ENCODE measurements at places on chromosomes 12 and 14.

- DNase-seq = no peak
Observed at GRCh38 chr12:89059721-89060541, 292.4 kb downstream of the DUSP6 start.

DNA sequence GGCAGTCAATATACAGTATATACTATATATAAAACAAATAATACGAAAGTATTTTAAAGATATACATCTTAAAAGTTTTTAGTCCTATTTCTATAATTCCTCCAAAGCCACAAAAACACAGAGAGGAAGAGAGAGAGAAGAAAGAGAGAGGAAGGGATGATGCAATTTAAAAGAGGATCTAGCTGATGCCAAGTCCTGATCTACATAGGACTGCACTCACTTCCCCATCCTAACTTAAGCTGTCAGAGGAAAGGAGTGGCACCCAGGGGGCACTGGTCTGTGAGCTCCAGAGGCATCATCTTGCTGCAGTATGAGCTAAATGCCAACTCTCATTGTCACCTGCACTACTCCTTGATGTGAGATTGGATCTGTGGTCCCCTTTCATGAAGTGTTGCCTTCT is 95.8 kb downstream of the C12orf42 start:
- no peak for DNase-seq

- DNase-seq = no peak
Observed at GRCh38 chr12:22576473-22576872, 32.1 kb upstream of the C2CD5 start.

DNA sequence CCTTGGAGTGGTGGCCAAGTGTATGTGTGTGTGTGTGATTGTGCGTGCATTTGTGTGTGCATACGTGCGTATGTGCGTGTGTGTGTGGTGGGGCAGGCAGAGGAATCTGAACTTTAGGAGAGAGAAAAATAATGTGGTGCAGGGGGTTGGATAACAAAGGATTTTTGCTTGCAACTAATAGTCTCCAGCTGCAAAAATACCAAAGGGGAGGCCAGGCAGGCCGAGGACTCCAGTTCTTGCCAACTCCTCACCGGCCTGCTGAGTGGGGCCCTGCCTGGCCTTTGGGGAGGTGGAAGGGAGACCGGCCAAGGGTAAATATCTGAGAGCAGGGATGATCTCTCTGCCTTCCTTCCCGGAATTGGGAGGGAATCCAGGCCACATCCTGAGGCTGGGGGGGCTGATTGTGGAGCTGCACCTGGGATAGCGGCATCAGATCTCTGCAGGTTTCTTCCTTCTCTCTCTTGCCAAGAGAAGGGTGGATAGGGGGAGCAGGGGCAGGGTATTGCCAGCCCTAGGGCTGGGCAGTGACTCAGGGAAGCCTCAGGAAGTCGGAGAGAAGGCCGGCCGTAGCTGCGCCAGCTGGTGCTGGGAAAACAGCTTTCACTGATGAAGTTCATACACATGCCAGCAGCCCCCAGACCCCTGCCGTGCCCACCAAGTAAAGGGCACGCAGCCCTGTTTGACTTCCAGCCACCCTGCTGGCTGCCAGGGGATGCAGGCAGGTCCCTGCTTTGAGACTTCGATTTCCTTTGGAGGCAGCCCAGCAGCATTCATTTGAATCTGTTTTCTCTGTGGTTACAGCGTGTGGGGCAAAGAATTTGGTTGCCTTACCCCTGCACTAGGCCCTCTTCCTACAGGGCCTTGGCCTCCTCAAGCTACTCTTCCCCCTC is 4.6 kb upstream of the LRP1-AS start:
- no peak for DNase-seq

GRCh38 chr12:94710933-94711332 is 60.6 kb upstream of the TMCC3 start:
- no peak for DNase-seq

DNA sequence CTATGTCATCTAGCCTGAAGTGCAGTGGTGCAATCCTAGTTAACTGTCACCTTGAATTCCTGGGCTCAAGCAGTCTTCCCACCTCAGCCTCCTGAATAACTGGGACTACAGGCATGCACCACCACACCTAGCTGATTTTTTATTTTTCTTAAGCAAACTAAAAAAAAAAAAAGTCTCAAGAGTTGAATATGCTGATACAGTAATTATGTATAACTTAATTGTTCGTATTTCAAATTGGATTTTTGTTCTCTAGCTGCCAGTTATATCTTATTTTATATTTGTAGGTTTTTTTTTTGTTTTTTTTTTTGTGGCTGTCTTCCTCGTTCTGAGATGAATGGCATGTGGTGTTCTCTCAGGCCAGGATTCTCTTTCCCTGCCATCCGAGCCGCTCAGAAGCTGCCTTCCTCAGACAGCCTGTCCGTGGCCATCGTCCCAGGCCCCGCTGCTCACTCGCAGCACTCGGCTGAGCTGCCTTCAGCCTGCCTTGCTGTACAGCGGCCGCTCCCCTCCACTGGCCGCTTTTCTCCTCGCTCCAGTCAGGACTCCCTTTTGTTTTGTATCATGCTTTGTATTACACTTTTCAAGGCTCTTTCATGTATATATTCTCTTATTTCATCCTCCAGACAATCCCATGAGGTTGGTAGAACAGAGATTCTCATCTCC is 53.3 kb downstream of the WDR20 start:
- DNase-seq = peak; percentile 74

DNA sequence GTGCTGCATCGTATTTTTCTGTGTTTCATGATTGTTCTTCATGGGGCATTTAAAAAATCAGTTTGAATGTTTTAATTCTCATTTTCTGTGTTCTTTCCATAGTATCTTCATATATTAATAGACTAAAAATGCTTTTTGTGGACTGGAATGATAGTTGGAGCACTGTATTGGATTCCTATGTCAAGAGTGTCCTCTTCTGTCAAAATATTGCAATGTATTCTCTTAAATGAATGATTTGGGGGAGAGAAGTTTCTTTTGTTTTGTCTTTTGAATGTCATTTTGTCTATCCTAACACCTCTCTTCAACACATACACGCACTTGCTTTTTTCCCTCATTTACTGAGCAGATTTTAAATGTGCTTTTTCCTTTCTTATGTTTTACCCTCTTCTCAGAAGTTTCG is 4.7 kb upstream of the EIF2S3B start:
- peak; percentile 0 for DNase-seq

- DNase-seq = no peak
Observed at GRCh38 chr12:12582895-12583303, 20.2 kb upstream of the DUSP16 start.

- no peak for DNase-seq
Observed at GRCh38 chr12:88432531-88433490, 147.5 kb downstream of the KITLG start.

- no peak for DNase-seq
Observed at GRCh38 chr12:113022563-113023297, 33.8 kb upstream of the DTX1 start.

DNA sequence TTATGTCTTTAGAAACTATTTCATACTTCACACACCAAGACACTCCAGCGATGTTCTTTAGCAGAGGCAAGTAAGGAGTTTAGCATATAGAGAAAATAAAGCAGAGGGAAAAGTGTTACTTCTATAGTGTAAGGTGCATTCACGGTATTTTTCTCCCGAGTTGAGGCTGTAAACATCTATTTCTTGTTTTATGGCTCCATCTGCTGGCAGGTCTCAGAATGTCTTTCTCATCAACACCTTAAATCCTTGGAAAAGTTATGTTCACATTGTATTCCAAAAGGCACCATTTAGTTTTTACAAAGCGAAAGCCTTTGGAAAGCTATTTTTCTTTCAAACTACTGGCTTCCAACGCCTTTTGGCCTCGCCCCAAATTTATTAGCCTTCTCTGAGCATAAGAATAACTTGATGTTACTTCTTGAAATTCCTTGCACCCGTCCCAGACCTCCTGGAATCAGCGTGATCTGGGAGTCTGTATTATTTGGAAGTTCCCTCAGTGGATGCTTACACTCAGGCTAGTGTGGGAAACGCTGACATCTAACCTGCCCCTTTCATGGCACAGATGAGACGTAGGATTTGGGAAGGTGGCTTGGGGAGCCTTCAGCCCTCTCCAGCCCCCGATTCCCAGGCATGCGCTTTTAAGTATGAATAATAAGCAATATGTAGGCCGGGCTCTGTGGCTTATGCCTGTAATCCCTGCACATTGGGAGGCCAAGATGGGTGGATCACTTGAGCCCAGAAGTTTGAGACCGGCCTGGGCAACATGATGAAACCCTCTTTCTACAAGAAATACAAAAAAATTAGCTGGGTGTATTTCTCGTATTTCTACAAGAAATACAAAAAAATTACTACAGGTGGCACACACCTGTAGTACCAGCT is 1.9 kb upstream of the PIWIL1 start:
- peak; percentile 71 for DNase-seq

- DNase-seq = no peak
Observed at GRCh38 chr14:58738189-58738836, 100.6 kb downstream of the DACT1 start.

GRCh38 chr14:62015243-62015642 is 253.0 kb downstream of the SNAPC1 start:
- no peak for DNase-seq

GRCh38 chr12:44372259-44372658 is 503.9 kb downstream of the NELL2 start:
- DNase-seq = no peak

DNA sequence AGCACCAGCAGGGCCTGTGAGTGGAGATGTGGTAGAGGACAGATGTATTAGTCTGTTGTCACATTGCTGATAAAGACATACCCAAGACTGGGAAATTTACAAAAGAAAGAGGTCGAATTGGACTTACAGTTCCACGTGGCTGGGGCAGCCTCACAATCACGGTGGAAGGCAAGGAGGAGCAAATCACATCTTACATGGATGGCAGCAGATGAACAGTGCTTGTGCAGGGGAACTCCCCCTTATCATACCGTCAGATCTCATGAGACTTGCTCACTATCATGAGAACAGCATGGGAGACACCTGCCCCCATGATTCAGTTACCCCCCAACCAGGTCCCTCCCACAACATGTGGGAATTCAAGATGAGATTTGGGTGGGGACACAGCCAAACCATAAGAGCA is 361.9 kb downstream of the VRK1 start:
- no peak for DNase-seq

DNA sequence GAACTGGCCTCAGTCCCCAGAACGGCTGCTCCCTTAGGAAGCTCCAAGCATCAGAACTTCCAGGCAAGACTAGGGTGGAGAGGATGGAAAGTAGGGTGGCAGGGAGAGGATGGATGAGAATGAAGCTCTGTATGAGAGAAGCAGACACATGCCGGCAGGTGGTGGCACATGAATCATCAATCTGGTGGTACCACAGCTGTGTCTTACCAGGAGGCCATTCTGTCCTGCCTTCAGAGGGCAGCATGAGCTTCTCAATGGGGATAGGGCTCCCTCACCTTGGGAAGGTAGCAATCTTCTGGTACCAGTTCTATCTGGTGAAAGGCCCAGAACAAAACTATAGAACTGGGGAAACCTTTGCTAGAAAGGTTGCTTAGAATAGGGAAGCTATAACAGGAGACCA is 55.4 kb upstream of the PYGL start:
- DNase-seq = no peak

DNA sequence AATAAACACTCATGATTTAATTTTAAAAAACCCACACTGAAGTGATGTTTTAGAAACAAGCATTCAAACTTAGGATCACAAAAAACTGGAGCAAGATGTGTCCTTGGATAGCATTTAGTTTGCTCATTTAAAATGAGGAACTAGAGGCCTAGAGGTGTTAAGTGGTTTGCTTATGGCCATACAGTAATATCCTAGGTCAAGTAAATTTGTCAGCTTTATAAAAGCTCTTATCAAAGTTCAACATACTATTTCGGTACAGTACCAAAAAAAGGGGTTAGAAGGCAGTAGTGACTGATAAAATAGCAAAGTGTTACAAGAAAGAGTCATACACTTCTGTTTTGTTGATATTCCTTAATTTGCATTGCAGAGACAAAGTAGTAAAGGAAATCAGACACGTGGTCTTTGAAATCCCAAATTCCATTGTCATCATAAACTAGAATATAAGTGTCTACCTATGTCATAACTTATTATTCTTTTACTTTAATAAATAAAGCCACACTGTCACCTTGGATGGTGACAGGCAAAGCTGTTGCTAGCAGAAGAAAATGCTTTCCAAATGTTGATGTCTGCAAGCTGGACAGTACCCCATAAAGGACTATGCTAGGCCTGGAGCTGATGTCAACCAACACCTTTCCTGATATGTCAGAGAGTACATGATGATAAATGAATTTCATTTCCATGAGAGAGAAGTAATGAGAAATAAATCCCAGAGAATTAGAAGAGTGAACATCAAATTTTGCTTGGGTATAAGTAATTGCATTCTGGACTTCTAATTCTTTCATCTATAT is 17.6 kb upstream of the SRP54 start:
- no peak for DNase-seq

- DNase-seq = no peak
Observed at GRCh38 chr14:54148251-54148650, 191.6 kb upstream of the BMP4 start.

- DNase-seq = no peak
Observed at GRCh38 chr12:95790033-95790916, at the start of gene NTN4. TSS of gene NTN4 (minus strand) at chr12:95790764. CDS start at chr12:95790309, 455 bp downstream.

- DNase-seq = no peak
Observed at GRCh38 chr12:2973566-2973965, 14.4 kb downstream of the TEAD4 start.

DNA sequence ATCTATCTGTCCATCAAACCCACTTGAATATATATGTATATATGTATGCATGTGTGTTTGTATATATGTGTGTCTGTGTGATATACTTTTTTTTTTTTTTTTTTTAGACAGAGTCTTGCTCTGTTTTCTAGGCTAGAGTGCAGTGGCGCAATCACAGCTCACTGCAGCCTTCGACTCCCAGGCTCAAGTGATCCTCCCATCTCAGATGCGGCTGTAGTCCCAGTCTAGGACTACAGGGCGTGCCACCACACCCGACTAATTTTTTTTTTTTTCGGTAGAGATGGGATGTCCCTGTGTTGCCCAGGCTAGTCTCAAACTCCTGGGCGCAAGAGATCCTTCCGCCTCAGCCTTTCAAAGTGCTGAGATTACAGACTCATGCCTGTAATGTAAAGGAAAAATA is 13.0 kb upstream of the APOBEC1 start:
- DNase-seq = no peak

GRCh38 chr12:95959107-95959506 is 16.0 kb downstream of the AMDHD1 start:
- DNase-seq = no peak

DNA sequence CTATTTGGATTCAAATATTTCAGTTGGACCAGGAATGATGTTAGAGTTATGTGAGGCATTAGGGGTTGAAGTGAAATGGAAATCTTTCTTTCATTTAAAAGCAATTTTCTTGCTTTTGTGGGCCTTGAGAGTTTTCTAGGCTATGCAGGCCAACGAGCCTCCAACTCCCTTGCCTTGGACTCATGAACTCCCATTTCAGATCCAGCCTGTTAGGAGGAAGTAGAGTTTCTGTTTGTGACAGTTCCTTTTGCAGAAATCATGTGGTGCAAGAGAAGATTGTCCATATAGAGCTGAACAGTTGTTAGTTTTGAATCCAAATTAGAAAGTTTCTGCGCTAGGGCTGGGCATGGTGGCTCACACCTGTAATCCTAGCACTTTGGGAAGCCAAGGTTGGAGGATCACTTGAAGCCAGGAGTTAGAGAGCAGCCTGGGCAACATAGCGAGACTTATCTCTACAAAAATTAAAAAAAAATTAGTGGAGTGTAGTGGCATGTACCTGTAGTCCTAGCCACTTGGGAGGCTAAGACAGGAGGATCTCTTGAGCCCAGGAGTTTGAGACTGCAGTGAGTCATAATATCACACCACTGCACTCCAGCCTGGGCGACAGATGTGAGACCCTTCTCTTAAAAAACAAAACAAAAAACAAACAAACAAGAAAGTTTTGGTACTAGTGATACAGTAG is 47.3 kb upstream of the MED13L start:
- DNase-seq = no peak

GRCh38 chr14:55098561-55098898 is 30.5 kb upstream of the LGALS3 start:
- no peak for DNase-seq
